Fibroblast of mammary gland (primary cell): ENCODE measurements at places on chromosomes 16 and 17.
A peak's percentile ranks its signal among the peaks of the same experiment; 100 is the strongest.

DNA sequence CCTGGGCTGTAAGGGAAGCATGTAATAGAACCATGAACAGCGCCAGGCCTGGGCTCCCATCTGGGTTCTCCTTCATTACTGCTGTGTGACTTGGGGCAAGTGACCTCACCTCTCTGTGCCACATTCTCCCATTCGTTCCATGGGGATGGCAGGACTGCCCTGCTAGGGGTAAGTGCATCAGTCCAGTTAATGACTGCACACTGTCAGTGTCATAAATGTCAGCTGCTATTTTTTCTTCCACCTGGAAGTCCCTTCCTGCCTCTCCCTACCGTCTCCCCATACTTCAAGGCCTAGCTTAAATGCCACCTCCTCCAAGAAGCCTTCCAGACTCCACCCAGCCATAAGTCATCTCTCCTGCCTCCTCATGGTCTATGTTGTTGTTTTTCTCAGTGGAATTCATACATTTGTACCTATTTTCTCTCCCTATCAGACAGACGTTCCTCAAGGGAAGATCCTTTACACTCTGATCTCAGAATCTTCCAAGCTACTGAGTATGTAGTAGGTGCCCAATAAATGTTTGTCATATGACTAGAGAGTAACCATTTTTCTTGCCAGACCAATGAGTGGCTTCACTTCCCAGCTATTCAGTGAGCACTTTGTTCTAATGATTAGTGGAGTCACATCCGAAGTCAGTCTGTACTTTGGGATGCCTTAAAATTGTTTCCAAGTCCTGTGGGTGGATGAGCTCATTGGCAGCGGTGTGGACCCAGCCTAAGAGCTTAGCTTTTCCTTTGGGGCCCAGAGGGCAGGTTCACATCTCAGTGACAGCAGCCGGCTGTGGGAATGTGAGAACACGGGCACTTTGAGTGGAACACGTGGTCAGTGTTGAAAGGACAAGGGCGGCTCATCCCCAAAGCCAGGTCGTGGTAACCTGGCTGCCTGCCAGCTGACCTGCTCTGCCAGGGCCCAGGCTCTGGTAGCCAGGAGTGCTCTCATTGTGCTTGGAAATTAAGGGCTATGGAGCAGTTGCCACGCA is 147.5 kb upstream of the GSE1 start:
- peak; percentile 83 for DNase-seq

- no peak for DNase-seq
Measured at GRCh38 chr17:77148077-77148939, 7.5 kb downstream of the SEC14L1 start.

DNA sequence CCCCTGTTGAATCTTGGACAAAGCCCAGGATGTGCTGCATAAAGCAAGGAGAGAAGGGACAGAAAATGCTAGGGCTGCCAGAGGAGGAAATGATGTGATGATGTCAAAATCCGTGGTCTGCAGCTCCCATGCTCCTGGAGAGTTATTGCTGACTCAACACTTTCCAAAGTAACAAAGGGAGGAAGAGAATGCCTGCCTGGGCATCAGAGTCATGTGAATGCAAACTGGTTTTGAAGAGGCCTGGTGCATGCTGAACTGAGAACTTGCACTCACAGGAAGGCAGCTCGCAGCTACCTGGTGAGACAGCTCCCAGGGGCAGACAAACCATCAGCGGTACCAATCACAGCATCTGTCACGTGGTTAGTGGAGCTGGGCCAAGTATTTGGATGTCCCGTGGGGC is 2.8 kb downstream of the MARVELD3 start:
- DNase-seq, result peak; percentile 36

DNA sequence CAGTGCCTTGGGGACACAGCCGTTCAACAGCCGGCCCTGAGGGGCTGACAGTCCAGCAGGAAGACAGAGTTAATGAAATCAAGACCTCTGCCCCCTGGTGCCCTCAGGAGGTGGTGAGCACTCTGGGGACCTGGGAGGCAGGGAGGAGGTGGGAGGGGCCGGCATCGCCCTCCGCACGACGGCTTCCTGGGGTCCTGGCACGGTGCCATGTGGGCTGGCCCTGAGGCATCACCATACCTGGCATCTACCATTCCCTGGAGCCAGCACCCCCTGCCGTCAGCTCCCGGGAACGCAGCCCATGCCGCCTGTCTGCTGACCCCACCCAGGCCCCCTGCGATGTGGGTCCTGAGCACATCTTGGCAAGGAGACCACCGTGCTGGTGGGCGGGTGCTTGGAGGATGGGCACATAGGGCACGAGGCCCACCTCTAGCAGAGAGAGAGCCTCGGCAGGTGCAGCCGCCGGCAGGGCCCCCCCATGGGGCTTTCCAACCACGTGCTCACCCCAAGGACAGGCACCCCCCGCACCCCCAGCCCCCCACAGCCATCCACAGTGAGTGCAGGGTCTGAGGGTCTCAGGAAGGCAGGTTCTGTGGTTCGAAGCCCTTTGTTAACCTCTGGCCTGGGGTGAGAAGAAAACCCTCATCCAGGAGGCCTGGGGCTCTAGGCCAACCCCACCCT is 52.5 kb downstream of the ZFPM1 start:
- DNase-seq, result peak; percentile 31

- DNase-seq, result no peak
Measured at GRCh38 chr17:61396586-61397085, 3.0 kb upstream of the TBX2 start.

DNA sequence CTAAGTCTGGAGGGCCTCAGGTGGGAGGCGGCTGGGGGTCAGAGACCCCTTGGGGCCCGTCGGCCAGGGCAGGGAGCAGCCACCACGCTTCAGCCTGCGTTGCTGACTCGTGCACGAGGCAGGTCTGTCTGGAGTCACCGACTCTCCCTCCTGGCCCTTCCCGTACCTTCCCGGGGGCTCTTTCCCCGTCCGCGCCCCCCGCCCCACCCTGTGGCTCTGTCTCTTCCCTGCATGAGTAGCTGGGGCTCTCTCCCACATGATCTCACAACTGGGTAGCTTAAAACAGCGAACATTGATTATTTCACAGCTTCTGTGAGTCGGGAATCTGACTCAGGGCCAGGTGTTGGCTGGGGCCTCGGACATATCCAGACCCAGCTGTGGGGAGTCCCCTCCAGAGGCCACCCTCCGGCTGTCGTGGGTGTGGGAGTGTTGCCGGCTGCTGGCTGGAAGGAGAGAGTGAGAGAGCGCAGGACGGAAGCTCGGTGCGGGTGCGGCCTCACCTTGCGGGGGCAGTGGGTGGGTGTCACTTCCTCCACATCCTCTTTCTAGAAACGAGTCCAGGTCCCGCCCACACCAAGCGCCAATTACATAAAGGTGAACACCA is 17.3 kb downstream of the BAHCC1 start:
- peak; percentile 57 for DNase-seq

DNA sequence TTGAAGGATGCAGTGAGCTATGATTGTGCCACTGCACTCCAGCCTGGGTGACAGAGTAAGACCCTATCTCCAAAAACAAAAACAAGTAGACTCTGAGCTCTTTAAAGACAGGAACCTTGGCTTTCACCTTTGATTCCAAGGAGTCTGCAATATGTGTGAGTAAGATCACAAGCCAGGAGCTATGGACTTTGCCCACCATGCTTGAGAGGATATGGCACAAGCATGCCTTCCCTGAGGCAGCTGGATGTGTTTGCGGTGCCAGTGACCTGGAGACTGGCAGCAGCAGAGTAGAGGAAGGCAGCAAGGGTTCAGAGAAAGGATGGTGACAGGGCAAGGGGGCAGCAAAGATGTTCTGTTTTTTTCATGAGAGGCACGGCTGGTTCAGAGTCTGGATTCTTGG is 14.5 kb upstream of the PRKCA start:
- DNase-seq, result no peak

- no peak for DNase-seq
Measured at GRCh38 chr17:11485336-11486100, 112.8 kb upstream of the DNAH9 start.

GRCh38 chr17:50615828-50616227 is 18.9 kb upstream of the ABCC3 start:
- DNase-seq, result no peak

- no peak for DNase-seq
Measured at GRCh38 chr17:31388351-31388750, 3.1 kb upstream of the RAB11FIP4 start.

DNA sequence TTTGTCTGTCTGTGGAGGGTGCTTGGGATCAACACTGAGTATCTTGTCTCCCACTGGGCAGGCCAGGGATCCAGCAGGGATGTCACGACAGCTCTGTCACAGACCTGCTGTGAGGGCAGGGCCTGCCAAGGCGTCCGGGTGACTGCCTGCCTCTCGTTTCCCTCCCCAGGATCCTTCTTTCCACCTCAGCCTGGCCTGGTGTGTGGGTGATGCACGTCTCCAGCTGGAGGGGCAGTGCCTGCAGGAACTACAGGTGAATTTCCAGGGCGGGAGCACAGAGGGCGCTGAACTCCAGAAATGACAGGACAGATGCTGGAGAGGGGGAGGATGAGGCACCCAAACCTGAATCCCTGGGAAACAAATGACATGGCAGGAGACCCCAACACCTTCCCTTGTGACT is 6.8 kb upstream of the MMP15 start:
- DNase-seq, result no peak

GRCh38 chr16:81932668-81933067 is 78.6 kb downstream of the SDR42E1 start:
- no peak for DNase-seq

- DNase-seq, result no peak
Measured at GRCh38 chr17:75525806-75526554, 483 bp downstream of the LLGL2 start.

- DNase-seq, result no peak
Measured at GRCh38 chr17:81367171-81367570, 28.1 kb upstream of the BAHCC1 start.

DNA sequence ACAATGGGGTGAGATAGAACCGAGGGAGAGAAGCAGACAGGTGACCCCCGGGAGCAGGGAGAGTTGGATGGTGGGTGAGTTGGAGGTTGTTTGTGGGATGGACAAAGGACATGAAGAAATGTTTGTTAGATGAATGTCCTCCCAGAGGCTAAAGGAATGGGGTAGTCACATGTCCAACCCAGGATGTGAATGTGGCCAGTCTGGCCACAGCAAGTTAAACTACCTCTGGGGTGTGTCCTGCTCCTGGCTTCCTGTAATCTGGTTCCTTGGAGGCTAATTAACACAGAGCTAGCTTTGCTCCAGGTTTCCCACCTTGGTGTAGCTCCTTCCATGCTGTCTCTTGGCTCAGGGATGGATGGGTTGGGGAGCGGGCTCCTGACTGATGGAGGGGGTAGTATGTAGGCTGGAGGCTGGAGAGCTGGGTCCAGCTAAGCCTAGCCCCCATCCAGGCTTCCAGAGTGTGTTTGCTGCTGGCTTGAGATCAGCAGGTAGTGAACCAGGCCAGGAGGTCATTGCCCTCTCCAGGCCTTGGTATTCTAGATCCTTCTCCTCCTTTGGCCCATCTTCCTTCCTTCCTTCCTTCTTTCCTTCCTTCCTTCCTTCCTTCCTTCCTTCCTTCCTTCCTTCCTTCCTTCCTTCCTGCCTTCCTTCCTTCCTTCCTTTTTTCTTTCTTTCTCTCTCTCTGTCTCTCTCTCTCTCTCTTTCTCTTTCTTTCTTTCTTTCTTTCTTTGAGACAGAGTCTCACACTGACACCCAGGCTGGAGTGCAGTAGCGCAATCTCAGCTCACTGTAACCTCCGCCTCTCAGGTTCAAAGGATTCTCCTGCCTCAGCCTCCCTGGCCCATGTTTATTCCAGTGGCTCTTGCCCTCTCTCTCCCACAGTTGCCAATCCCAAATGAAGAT is 28.0 kb upstream of the UBE2G1 start:
- DNase-seq, result no peak

GRCh38 chr17:76370261-76370993 is 14.0 kb upstream of the SPHK1 start:
- peak; percentile 99 for DNase-seq

GRCh38 chr17:48722201-48722907 is at the start of gene PRAC1:
Gene PRAC1 (minus strand): TSS chr17:48722518. CDS start chr17:48722392, 126 bp downstream.
- no peak for DNase-seq

GRCh38 chr17:78884148-78884825 is 18.7 kb downstream of the CEP295NL start:
- DNase-seq, result peak; percentile 40

- peak; percentile 3 for DNase-seq
Measured at GRCh38 chr17:56548661-56549060, 44.8 kb upstream of the NOG start.

GRCh38 chr16:66164581-66165247 is 201.8 kb upstream of the CDH5 start:
- DNase-seq, result no peak

GRCh38 chr17:3890082-3890877 is 2.6 kb downstream of the CAMKK1 start:
- DNase-seq, result peak; percentile 96

GRCh38 chr16:77807021-77807420 is 18.7 kb downstream of the VAT1L start:
- no peak for DNase-seq

DNA sequence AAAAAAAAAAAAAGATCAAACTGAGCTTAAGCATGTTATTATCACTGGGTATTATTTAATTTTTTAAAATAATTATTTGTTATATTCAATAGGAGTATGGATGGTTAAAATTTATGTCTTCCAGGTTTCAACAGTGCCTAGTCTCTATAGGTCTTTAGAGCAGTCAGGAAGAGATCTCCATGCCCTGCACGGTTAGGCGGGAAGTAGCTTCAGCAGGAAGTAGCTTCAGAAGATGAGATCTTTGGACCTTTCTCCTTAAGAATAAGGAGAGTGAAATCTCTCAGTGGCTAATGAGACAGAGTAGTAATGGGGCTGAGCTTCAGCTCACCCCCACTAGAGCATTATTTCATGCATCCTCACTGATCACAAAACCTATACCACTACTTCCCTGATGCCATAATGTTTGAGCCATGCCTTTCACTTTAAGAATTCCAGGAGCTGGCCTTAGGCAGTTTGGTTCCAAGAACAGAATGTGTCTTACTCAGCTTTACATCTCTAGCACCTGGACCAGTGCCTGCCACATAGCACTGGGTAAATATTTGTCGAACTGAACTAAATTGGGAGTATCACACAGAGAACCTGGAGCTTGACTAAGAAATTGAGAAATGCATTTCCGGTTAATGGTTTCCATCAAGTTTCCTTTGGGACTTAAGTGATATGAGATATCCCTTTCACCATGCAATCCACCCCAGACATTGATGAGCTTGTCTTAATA is 43.5 kb downstream of the SCPEP1 start:
- DNase-seq, result no peak

DNA sequence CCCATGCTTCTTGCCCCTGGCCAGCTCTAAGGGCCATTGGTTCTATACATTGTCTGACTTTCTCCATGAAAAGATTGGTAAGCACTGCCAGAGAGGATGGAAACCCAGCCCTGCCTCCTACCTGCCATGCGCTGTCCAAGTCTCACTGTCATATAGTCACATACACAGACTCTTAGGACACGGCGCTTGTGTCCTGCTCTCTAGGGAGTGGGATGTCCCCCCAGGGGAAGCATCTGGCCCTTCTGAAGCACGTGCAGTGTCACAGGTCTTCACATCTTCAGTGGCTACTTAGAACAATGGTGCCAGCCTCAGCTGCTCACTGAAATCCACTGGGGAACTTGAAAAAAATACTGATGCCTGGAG is 38.7 kb downstream of the MYO18A start:
- no peak for DNase-seq

- no peak for DNase-seq
Measured at GRCh38 chr17:36504156-36504545, 17.7 kb downstream of the ZNHIT3 start.
